ENCODE measurements at places on chromosomes 4 and X.

DNA sequence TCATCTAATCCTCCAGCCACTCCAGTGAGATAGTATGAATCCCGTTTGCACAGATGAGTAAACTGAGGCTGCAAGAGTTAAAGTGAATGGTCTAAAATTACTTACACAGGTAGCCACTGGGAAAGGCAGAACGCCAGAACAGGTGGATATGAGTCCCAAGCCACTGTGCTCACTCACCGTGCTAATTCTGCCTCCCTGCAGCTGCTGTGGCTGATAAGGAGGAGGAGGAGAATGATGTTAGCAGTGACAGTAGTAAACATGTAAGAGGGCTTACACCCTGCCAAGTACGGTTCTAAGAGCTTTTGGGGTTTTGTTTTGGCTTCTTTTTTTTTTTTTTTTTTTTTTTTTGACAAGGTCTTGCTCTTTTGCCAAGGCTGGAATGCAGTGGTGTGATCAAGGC lies 90.5 kb upstream of the PRPS2 start:
- DNase-seq = no peak

- no peak for DNase-seq
Measured at GRCh38 chr4:153497091-153497531, 31.0 kb downstream of the TMEM131L start.

DNA sequence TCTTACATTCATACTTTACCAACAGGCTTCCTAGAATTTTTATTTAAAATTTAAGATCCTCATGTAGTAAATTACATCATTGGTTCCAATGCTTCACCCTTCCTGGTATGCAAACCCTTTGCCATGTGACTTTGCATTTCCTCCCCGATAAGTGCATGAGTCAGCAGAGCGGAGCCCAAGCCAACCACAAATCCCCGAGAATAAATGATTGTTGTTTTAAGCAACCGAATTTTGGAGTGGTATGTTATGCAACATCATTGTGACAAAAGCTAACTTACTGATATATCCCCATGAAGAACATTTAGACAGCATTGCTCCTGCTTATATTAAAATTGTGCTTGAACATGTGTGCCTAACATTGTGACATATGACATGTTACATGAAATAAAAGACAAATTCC lies 199.4 kb upstream of the DDX53 start:
- DNase-seq = no peak

GRCh38 chr4:124202099-124202498 lies 510.4 kb downstream of the ANKRD50 start:
- DNase-seq = no peak

GRCh38 chr4:135269125-135269890 lies 1067.7 kb upstream of the PABPC4L start:
- no peak for DNase-seq

GRCh38 chrX:103565752-103566151 lies 19.6 kb upstream of the TCEAL4 start:
- no peak for DNase-seq

DNA sequence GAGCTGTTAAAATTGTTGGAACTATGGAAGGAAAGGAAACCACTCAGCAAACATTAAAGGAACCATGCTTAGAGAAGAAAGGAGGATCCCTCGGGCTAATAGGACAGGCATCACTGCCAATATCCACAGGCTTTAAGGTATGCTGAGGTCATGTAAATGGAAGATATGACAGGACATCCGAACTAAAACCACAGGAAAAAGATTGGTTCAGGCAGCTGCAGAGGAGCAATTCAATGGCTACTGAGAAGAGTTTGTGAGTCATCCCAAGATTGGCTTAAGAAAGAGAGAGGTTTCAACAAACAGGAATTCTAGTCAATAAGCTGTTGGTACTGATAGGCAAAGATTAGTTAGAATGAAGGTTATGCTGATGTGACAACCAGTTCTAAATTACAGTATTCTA lies 106.4 kb upstream of the FAM241A start:
- no peak for DNase-seq

DNA sequence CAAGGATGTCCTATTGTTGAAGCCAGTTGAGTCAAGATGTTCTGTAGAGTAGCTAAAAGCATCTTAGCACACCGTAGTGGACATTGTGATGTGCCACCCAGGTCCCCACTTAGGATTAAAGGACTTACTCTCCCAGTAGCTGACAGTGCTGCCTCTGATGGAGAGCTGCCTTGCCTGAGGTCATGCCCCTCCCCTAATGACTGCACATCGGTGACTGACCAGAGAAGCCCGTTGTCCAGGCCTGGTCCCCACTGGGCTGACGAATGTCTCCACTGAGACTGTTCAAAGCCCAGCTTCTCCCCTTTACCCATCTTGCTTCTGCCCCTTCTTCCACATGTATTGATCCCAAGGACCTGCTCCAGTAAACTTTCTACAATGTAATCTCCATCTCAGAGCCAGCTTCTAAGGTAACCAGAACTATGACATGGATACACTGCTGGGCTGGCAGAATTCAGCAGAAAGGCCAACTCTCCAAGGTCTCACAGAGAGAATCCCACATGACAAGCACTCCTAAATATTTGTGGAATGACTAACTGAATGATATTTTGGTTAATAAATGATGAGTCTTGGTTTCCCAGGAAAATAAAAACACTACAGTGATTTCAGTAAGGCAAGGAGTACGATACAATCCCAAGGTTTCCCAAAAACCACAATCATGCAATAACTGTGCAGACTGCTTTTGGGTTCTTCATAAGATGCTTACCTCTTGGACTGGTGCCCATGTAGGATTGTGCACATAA lies 82.4 kb upstream of the TMEM150C start:
- DNase-seq = no peak

GRCh38 chrX:103716962-103717361 lies 6.3 kb downstream of the TMEM31 start:
- DNase-seq = no peak

- no peak for DNase-seq
Measured at GRCh38 chr4:7857238-7857701, 82.4 kb downstream of the AFAP1 start.

DNA sequence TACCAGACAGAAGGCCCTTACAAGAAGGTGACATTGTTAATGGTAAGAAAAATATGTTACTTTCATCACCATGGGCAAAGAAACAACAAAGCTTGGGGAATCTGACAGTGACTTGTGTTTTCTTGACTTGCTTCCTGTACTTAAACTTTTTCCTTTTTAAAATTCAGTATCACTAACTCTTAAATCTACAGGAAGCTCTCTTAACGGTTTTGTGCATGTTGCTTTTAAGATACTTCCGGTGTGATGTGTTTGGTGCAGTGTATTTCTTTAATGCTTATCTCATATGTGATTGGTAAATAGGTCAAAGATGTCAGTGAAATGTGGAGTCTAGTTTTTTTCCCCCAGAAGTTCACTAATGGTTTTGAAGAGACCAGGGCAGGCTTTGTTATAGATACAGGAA lies 45.2 kb downstream of the ADH5 start:
- no peak for DNase-seq

GRCh38 chr4:24105327-24106038 lies 215.6 kb upstream of the PPARGC1A start:
- DNase-seq = no peak

DNA sequence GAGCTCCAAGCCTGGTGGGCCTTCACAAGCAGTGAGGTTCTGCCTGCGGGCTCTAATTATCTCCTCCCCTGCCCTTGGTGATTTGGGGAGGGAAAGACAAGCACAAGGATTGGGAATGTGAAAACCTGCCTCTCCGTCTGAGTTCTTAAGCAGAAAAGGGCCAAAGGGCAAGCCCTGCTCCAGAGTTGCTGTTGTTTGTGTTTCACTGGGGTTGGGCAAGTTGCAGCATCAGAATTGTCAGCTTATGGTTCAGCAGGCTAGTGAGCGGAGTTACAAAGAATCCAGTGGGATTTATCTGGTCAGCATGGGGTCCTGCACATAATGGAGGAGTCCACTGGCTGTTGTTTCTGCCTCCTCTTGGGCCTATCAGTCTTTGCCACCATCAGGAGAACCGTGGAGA lies 60.5 kb downstream of the NHS start:
- DNase-seq = no peak

DNA sequence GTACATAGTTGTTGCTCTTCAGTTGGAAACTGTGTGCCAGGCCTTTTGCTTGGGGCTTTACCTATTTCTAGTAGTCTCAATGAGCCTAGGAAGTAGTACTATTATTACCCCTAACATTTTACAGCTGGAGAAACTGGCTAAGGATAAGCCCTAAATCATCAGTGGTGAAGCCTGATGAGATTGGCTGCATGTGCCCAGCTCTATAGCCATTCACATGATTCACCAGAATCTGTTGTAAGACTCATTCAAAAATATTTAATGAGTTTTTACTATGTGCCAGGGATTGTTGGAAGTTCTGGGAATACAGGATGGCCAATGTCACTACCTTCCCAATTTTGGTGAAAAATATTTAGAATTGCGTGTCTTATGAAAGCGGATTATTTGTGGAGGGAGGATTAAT lies 2.8 kb downstream of the KIT start:
- no peak for DNase-seq

- DNase-seq = no peak
Measured at GRCh38 chrX:13239272-13239671, 80.6 kb downstream of the ATXN3L start.

DNA sequence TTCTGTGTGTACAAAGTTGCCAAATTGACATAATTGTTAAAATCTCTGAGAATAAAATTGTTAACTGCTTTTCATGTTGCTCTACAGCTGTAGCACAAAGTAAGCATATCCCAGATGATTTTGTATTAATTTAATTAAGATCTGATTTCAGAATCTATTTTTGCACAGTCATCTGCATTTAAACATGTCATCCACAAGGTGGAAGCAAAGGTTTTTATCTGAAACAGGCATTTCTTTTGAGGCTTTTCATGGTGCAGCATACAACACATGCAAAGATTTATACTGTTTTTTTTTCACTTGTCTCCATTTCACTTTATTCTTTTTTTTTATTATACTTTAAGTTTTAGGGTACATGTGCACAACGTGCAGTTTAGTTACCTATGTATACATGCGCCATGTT lies 51.2 kb downstream of the GC start:
- no peak for DNase-seq

- no peak for DNase-seq
Measured at GRCh38 chr4:10893395-10893794, 208.8 kb upstream of the CLNK start.

DNA sequence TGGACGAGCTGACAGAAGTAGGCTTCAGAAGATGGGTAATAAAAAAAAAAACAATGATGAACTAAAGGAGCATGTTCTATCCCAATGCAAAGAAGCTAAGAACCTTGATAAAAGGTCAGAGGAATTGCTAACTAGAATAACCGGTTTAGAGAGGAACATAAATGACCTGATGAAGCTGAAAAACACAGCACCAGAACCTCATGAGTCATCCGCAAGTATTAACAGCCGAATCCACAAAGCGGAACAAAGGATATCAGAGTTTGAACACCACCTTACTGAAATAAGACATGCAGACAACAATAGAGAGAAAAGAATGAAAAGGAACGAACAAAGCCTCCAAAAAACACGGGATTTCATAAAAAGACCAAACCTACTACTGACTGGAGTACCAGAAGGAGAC lies 10.5 kb downstream of the NELFA start:
- no peak for DNase-seq

DNA sequence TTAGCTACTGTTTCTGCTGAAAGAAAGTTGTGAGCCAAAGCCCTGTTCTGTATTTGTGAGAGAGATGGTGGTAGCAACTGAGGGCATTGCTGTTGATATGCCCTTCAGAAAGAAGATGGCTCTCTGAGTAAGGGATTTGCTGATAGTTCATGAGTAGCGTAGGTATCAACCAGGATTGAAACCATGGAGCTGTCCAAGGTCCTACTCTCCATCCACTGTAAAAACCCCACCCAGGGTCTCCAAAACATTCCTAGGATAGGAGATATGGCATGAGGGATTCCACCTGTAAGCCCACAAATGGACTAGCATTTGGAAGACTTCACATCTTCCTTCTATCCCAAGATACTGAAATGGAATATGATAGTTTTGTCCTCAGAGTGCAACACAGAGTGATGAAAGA lies 277.1 kb upstream of the PRKX start:
- no peak for DNase-seq

- DNase-seq = no peak
Measured at GRCh38 chrX:24536551-24536950, 71.5 kb downstream of the PDK3 start.

DNA sequence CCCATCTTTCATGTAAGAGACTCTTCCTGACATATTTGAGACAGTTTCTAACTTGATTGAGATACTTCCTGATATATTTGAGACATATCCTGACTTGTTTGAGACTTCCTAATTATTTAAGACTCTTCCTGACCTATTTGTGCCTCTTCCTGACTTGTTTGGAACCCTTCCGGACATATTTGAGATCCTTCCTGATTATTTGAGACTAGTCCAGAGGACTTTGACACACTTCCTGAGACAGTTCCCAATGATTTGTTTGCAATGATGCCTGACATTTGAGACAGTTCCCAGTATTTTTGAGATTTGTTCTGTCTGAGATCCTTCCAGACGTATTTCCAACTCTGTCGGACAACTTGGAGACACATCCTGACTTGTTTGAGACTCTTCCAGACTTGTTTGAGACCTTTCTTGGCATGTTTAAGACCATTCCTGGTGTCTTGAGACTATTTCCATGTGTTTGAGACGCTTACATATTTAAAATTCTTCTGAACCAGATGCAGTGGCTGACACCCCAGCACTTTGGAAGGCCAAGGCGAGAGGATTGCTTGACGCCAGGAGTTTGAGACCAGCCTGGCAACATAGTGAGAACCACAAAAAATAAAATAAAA lies 118.9 kb upstream of the USP9X start:
- DNase-seq = no peak

- DNase-seq = no peak
Measured at GRCh38 chr4:162659716-162660115, 495.9 kb upstream of the FSTL5 start.

DNA sequence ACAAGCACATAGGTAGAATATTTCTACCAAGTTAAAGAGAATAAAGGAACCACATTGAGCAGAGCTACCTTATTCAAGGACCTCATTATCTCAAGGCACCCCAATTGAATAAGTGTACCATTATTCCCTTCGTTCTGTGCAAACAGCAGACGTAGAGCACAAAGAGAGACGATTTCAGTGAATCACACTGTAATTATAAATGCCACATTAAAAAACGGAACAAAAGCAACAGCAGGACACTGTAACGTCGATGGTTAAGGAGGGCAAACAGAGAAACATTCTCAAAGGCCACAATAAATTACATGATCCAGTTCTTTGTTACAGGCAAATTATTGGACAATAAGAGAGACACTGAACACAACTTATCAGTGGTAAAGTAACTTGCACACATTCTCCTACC lies 644.1 kb upstream of the TENM3 start:
- DNase-seq = no peak

DNA sequence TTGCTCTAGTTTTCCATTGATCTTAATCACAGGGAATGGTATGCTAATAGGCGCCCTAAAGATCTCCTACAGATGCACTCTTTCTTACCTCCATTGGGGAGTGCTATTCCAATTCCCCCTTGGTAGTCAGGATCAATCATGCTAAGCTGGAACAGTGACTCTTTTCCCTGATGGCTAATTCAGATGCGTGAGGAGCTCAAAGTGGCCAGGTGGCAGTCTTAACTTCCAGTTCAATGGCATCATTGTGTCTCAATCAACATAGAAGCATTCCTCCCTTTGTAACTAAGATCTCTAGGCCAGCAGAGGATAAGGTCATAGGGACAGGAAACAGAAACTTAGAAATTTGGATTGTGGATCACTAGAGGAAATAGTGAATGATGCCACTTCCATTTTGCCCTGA lies 216.8 kb downstream of the GRID2 start:
- no peak for DNase-seq

Data from DMS79 (cell line).